ENCODE measurements at places on chromosomes 2 and 18.

GRCh38 chr2:43448011-43448821 lies 147.6 kb downstream of the THADA start:
- DNase-seq = no peak

DNA sequence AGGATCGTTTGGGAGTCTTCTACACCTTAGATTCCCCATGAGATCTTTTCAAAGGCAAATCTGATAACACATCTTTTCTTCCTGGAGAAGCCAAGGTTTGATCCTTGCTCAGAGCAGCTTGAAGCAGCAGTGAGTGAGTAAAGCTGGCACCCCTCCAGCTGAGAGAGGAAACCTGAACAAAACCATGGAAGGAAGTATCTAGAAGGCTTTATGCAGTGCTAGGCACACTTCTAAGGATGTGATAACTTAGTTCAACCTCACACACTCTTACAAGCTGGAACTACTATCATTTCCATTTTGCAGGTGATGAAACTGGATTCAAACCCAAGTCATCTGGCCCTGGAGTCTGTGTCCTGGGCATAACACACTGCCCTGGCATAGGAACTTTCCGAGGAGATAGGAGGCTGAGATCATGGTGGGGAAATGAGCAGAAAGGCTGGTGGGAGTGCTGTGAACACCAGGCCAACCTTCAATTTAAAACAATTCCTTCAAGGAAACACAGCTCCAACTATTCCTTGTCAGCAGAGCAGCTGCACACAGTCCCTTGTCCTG lies 71.2 kb downstream of the CTAGE1 start:
- no peak for DNase-seq

DNA sequence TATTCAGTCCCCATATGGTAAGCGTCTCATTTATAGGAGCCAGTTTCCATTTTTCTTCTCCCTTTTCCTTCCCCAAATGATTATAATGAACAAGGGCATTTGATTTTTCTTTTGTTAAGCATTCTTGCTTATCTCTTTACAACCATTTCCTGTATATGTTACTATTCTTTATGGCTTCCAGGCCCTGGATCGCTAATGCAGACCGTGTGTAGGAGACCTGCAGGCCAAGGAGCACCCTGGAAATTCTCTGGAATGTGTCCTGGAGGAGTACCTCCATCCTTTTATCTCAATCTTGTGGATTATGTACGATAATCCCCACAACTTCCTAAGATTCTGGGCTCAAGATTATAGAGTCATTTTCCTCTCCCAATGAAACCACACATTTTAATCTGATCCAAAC lies 439.6 kb upstream of the MMADHC start:
- no peak for DNase-seq

DNA sequence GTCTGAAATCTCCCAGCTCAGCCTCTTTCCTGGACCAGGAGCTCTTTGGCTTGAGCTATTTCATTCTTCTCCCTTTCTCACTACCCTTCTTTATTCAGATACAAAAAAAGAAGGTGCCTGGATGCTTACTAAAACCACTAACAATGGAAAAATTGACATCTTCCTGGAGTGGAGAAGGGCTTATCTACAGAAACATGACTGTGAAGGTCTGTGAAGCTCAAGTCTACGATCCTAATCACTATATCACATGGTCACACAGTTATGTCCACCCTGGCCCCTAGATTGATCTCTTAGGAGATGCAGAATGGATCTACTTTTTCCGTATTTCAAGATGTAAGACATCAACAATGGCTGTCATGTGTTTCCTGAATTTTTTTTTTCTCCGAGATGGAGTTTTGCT lies 5.7 kb upstream of the KRCC1 start:
- DNase-seq = no peak

DNA sequence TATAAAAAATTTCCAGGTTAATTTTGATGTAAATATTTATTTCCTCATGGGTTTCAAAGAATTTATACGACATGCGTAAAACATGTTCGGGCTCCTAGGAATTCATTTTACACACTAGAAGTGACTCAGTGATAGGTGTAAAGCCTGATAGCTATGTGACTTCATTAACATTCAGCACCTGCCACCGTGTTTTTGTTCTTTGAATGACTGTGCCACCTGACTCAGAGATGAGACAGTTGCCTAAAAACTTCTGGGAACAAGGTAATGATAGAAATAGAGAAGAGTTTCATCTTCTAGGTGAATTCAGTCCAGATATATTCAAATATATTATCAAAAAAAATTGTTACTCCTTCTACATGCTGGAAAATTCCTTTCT lies 10.0 kb downstream of the IL1R2 start:
- peak; percentile 37 for DNase-seq

- DNase-seq = no peak
Measured at GRCh38 chr2:86821842-86822241, 31.1 kb upstream of the CD8A start.

- no peak for DNase-seq
Measured at GRCh38 chr2:214987261-214987660, 151.2 kb downstream of the ABCA12 start.

GRCh38 chr2:163347982-163348856 lies 387.6 kb downstream of the FIGN start:
- no peak for DNase-seq

- DNase-seq = peak; percentile 31
Measured at GRCh38 chr18:48539406-48540250, 797 bp downstream of the CTIF start.

DNA sequence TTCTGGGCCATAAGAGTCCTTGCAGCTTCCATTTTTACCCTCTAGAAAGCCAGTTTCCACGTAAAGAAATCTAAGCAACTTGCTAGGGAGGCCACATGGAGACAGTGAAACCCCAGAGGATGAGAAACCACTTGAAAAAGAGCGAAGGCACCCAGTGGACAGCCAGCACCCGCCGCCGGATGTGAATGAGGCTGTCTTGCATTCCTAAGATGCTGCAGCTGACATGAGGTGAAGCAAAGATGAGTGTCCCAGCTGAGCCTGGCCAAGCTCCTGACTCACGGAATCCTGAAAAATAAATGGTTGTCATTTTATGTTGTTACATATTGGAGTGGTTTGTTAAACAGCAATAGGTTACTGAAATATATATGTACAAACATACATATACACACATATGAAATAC lies 65.9 kb upstream of the STPG4 start:
- no peak for DNase-seq

DNA sequence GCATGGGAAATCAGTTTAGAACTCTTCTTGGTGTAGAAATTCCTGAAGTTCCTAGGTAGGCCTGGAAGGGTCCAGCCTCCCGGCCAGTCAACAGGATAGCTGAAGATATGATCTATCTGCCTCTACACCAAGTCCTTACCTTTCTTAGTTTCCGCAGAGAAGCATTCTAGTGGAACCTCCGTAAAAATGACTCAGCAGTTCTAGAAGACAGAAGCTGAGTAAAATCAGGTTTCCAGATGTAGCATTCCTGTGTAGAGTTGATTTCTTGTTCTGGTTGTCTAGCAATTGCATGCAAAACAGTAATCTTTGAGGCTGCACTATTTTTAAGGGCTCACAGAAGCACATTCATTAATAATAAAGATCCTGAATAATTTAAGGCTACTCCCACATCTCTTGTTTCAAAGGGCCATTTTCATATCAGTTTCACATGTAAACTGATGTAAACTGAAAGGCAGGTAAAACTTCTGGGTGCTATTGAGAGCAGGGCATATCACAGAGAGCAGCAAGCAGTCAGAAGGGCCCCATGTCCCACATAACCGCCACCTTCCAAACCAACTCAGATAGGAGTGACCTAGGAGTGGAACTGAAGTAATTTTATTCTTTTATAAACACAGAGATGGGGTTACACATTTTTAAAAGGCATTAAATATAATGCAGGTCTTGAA lies 3.2 kb upstream of the DYTN start:
- no peak for DNase-seq

GRCh38 chr18:51658436-51658835 lies 461.0 kb upstream of the MEX3C start:
- DNase-seq = no peak

GRCh38 chr2:1011985-1012384 lies 61.3 kb downstream of the SNTG2 start:
- DNase-seq = no peak

DNA sequence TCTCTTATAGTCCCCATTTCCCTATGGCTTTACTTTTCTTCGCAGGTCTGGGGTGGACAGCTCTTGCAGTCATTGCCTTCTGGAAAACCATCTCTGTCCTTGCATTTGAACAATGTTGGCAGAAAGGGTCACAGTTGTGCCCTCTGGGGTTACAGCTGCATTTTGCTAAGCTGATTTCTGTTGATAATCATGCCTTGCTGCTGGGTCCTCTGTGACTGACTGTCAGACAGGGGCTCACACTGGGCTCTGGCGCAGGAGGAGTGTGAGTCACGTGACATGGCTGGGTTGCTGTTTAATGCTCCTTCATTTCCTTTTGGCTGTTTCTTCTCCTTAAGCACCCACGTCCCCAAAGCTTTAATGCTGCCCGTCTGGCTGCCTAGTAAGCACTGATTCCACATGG lies 196.6 kb upstream of the LHCGR start:
- no peak for DNase-seq

DNA sequence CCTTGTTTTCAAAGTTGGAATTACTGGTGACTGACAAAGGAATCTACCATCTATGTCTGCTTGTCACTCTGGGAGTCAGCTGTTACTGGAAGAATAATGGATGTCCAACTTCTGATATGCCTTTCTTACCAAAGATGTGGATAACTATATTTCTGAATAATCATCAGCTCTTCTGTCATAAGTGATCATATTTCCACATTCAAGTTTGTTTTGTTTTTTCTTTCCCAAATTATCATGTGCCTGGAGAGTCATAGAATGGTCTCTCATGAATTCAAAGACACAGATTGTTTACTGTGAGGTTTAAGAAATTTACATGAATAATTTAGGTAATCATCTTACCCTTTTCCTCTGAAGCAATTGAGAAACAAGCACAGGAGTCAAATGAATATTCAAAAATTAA lies 986.7 kb upstream of the CDH2 start:
- DNase-seq = no peak

DNA sequence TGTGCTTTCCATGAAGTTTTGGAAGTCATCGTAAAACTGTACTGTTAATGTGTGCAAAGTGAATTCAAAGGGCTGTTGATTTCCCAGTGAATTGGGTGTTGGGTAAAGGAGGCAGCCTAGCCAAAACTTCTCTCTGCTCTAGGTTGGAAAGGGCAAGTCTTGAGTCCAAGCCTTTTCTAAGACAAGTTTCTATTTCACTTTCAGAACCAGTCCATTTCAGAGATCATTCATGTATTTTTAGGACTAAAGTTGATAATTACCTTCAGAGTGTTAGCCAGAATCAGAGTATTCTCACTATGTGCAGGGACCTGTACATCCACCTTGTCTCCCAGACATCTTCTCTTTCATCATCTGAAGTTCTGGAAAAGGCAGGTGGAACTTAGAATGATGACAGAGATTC lies 636.1 kb upstream of the KLHL29 start:
- DNase-seq = no peak

DNA sequence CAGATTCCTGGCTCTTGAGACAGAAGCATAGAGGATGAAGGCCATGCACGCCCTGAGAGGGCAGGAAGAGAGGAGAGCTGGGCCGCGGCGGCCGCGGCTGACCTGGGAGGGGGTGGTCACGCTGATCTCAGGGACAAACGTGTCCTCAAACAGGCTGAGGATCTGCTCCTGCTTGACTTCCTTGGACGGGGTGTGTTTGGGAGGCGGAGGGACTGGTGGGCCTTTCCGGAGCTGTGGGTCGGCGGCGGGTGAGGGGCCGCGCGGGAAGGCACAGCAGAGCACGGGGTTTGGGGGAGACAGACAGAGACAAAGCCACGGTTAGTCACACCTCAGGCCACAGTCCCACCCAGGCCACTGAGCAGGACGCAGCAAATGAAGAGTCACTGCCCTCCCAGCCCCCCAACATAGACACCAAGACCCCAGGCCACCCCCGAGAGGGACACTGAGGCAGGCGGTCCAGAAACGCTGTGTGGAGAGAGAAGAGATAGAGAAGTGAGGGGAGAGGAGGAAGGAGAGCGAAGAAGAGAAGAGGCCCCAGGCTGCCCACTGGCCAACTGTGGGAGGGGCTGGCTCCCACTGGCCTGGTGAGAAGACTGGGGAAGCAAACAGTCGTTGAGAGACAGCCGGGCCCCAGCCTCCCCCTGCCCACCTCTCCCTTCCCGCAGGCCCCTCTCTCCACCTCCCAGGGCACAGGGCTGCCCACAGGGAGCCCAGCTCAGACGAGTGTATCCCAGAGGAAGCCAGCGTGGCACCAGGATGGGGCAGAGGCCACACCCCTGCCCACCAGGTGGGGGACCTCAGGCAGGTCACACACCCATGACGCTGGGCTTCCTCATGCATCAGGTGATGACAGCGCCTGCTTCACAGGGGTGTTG lies 49.3 kb downstream of the BIN1 start:
- DNase-seq = no peak

DNA sequence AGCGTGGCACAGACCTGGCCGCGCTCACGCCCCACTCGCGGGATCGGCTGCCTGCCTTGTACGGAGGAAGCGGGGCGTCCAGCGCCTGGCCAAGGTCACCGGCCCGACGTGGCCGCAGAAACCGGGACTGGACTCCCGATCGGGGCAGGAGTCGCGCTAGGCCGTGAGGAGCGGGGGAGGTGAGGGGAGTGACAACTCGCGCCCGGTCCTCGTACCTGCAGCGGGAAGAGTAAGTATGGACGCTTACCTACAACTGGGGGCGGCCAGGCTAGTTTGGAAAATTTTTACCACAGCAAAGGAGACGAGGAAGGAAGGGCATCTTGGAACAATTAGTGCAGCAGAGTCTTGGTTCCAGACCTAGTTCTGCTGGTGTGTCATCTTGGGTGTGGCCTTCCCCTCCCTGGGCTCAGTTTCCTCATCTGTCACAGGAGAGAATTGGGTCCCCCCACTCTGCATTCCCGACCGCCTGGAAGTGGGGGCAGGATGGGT lies 693 bp downstream of the UBE2F start:
- no peak for DNase-seq

GRCh38 chr18:79787527-79787864 lies 10.2 kb upstream of the KCNG2 start:
- no peak for DNase-seq

DNA sequence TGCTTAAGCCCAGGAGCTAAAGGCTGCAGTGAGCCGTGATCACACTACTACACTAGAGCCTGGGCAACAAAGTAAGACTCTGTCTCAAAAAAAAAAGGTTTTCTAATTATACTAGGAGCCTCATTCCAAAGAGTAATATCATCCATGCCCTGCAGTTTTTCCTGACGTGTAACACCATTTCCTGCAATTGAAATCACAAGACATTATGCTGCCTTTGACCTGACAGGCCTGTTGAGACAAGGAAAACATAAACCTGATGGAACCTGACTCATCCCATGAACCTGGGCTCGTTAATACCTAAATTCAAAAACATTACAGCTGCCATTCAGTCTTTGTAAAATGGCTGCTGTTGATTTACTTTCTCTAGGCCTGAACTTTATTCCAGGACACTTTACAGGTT lies 58.7 kb upstream of the PEX13 start:
- DNase-seq = no peak

- no peak for DNase-seq
Measured at GRCh38 chr2:231343006-231343710, 52.4 kb upstream of the B3GNT7 start.

- DNase-seq = no peak
Measured at GRCh38 chr2:159715451-159715850, 3.1 kb downstream of the MARCHF7 start.

GRCh38 chr2:145815933-145816332 lies 1296.0 kb upstream of the ZEB2 start:
- no peak for DNase-seq
